ENCODE measurements at places on chromosomes 1 and 21.

DNA sequence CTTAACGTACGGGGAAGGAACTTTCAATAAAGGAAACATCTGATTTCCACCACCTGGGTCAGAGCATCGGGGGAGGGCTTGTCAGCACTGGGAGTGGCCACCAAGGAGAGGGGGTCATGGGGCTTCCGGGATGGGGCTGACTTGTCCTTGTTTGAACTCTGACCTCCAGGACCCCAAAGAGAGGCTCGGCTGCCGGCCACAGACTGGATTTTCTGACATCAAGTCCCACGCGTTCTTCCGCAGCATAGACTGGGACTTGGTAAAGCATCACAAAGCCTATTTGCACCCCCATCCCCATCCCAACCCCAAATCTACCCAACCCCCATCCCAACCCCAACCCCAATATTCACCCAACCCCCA lies 19.5 kb downstream of the FAAP20 start:
- no peak for DNase-seq

- DNase-seq, result no peak
Measured at GRCh38 chr1:183804916-183805841, at the start of gene RGL1. Gene RGL1 (plus strand): TSS chr1:183805120. CDS start chr1:183805298, 178 bp downstream.

GRCh38 chr1:24443241-24443656 lies 27.6 kb downstream of the NIPAL3 start:
- no peak for DNase-seq

DNA sequence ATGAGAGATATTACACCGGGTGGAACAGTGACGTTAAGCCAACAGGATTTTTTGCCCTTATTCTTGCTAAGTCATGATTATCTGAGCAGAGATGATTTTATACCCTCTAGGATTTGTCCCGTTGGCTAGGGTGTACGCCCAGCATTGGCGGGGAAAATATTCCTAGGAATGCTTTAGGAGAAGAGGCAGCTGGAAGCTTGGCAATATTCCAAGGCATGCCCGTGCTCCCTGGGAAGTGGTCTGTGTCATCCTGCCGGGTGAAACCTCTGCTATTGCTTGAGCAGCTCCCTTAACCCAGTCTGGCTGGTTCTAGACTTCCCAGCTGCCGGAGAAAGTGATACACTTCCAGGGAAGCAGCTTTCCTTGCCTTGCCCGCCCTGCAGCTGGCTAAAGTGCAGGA lies 16.2 kb downstream of the CHRNB2 start:
- no peak for DNase-seq

DNA sequence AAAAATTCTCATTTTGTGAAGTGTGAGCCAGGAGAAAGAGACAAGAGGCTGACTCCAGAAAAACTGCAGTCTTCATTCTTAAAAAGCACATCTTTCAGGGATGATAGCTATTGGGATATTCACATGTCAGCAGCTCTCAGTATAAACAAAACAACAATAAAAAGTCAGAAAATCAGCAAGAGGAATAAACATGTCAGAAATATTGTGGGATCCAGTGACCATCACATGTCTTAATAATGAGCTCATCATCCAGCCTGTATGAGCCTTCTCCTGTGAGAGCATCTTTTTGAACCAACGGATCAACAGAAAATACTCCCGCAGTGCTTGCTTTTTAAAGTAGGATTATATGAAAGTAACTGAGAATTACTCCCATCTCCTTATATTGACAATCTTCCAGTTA lies 241.6 kb downstream of the SMYD3 start:
- no peak for DNase-seq

DNA sequence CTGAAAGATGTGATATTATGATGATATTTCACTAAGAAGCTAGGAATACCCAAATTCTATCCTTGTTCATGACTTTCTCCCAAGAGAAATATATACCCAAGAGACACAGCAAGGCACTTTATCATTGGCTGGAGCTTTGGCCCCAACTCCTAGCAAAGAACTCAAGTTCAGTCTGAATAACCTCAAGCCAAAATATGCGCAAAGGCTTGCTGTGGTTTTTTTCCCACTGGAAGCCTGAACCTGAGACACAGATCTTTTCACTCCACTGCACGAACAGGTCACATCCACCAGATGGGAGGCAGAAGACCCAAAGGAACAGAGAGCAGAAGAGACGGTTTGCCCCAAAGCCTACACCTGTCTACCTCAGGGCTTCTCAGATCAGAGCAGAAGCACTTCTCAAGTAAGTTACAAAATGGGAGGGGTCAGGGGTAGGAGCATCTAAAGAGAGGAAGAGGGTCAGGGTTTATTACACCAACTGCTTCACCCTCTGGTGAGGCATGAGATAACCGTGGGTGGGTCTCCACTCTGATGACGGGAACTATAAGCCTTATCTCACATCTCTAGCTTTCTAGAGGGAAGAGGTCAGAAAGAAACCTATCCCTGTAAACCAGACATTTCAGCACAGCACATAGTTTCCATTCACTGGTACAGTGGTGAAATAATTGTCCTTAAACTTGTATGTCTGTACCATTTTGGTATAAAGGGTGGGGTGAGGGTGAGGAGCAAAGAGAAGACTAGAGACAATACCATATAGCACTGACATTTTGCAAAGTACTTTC lies 17.1 kb upstream of the CDC42BPA start:
- no peak for DNase-seq

GRCh38 chr1:119564548-119564947 lies 57.5 kb downstream of the HSD3B1 start:
- DNase-seq, result no peak

DNA sequence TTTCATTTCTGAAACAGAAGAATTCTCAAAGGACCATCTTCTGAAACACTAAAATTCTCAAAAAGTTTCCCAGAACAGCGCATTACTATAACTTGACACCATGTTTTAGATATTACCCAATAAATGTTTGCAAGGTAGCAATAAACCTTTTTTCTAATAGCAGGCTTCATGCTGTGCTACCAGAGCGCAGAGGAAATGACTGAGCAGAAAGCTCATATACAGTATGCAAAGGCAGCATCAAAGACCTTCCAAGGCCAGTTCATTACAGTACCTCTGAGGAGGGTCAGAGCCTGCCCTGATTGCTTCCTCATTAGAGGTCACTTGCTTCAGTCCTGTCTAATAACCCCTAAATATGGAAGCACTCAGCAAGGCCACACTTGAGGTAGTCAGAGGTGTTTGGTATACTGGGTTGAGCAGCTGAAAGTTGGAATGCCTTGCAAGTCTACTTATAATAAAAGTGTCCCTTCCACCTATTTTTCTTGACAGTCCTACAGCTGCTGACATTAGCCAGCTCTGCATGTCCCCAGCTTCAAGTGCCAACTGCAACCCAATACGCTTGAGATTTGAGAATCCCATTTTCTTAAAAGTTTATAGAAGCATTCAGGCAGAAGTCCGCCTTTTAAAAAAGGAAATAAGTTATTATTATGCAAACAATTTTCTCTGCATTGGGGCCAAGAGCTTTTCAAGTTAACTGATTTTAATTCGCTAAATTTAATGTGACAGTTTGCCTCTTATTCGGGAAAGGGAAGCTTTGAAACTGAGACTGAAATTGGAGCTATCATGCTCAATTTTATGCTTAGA lies 207.2 kb downstream of the ZC3H11B start:
- no peak for DNase-seq
